ENCODE measurements at places on chromosomes 7 and 10.
A peak's percentile ranks its signal among the peaks of the same experiment; 100 is the strongest.

GRCh38 chr10:122992031-122992585 lies 11.9 kb downstream of the PSTK start:
- no peak for DNase-seq

DNA sequence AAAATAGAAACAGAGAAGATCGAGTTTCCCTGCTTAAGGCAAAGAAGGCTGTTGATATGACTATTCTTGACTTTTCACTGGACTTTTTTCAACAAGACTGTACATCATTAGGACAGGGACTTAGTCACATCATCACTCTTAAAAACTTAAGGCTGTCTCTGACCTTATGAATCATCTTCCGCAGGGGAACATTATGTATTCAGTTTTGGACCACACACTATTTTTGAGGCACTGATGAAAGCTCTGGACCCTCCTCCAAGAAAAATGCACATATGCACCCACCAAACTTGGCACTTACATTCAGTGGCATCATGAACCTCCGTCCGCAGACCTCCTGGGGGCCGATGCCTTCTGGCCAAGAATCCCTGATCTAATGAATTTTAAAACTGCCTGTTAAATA lies 96.4 kb downstream of the CALD1 start:
- no peak for DNase-seq

GRCh38 chr10:78553792-78554191 lies 515.0 kb upstream of the ZMIZ1 start:
- no peak for DNase-seq

GRCh38 chr7:158957921-158958491 lies 101.6 kb downstream of the DYNC2I1 start:
- DNase-seq, result peak; percentile 56

GRCh38 chr10:86413046-86413728 lies 46.6 kb upstream of the GRID1 start:
- no peak for DNase-seq

DNA sequence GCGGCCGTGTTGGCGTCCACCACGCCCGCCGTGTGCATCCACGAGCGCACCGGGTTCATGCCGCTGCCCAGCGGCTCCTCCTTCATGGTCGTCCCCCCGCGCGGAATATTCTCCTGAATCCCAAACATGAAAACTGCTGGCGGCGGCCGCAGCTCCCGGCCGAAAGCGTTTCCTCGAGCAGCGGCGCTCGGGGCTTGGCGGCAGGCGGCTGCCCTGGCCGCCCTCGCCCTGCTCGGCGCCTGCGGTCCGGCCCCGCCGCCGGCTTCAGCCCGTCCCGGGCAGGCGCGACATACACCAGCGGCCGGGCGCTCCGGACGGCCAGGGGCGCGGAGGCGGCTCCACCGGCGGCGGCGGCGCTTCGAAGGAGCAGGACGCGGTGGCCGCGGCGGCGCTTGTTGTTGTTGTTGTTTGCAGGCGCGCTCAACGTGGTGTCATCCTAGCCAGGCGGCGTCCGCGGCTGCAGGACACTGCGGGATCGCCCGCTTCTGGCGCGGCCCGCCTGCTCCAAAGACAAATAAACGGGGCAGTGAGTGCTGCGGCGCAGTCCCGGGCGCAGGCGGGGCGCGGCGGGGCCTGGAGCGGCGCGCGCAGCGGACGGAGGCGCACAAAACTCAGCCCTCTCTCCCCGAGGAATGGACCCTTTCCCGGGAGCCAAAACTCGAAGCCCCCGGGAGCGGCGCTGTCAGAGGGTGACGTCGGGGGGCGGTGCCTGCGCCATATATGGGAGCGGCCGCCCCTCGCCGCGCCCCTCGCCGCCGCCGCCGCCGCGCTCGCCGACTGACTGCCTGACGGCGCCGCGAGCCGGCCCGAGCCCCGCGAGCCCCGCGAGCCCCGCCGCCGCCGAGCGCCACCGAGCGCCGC lies at the start of gene EBF3:
Gene EBF3 (minus strand): TSS at position 634 of the 861 bp plus-strand sequence. CDS start 506 bp downstream, at position 128.
- DNase-seq, result peak; percentile 26

DNA sequence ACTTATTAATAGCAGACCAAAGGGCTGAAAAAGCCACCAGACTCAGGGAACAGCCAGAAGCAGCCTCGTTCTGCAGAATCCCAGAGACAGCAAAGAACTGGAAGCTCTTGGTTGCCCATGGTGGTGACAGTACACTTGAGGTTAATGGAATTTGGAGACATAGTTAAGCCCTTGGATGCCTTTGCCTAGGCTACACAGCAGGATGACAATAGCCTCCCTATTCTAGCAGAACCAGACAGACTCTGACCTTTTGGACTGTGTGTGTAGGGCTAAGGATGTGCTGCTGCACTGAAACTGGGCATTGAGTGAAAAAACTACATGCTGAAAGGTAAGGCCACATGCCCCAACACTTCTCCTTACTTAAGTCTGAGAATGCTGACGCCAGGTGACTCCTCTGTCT lies 22.7 kb downstream of the OTUD1 start:
- DNase-seq, result no peak

DNA sequence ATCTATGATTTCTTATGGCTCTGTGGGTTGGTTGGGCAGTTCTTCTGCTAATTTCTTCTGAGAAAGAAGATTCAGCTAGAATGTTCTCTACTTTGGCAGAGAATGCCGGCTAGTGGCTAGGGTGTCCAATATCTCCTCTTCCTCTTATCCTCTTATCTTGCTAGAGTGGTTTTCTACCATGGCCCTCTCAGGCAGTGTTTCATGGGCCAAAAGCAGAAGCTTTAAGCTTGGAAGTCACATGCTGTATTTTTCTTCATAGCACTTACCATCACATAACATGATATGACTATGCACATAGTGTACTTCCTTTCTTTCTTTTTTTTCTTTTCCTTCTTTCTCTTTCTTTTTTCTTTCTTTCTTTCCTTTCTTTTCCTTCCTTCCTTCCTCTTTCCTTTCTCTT lies 140.0 kb downstream of the ITGB8 start:
- no peak for DNase-seq

GRCh38 chr10:34046506-34047034 lies 712.1 kb upstream of the NRP1 start:
- DNase-seq, result no peak

DNA sequence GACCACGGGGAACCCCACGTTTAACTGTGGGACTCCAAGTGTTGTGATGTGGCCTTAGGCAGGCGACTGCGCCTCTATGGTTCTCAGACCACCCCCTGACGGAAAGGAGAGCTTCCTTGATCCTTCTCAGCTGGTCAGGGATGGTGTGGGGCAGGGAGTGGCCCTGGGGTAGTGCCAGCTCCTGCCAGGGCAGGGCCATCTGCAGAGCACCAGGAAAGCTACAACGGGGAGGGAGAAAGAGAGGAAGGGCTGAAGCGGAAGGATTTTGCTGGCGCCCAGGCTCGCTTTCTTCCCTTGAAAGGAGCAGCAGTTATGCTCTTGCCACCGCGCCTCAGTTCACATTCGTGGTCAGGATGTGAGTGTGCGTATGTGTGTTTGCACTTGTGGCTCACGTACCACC lies 74.9 kb upstream of the PCBD1 start:
- DNase-seq, result no peak

DNA sequence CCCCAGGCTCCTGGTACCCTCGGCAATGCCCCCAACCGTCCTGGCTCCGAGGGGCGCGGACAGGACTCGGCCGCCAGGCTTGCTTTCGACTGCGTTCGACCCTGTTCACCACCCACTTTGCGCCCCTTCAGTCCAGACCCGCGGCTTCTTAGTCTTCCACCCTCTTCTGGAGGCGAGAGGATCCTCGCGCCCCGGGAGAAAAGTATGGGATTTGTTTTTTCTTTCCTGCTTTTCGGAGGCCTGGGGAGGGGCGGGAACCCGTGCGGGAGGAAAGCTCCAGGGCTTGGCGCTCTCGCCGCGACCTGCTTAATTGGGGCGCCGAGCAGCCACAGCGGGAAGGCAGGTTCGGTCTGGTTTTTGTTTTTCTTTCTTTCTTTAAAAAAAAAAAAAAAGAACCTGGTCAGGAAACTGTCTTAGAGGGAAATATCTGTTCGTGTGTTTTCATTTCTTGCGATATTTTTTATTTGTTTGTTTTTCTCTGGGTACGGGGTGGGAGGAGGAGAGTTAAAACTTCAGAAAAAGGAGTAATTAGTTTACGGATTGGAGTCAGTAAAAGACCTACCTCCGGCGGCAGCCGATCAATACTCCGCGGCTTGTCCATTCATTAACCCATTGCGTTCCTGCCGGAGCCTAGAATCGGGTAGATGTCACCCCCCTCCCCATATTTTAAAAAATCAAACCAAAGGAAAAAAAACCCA lies 1.6 kb downstream of the EMX2 start:
- no peak for DNase-seq

GRCh38 chr7:112982441-112983063 lies 104.1 kb downstream of the GPR85 start:
- DNase-seq, result no peak

DNA sequence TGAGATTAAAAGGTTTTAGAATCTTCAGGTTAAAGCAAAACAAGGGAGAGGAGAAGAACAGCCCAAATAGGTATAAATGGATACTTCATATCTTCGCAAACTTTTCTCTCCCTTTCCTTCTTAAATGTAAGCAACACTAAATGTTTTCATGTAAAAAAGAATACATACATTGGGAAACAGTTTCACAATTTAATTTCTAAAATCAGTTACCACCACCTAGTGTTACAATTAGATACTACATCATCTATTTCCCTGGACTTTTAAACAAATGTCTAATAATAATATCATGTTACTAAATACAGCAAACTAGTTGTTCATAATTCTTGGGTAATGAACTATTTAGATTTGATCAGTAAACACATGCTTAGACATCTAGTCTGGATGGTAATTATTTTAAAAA lies 35.8 kb downstream of the MINDY3 start:
- DNase-seq, result no peak

DNA sequence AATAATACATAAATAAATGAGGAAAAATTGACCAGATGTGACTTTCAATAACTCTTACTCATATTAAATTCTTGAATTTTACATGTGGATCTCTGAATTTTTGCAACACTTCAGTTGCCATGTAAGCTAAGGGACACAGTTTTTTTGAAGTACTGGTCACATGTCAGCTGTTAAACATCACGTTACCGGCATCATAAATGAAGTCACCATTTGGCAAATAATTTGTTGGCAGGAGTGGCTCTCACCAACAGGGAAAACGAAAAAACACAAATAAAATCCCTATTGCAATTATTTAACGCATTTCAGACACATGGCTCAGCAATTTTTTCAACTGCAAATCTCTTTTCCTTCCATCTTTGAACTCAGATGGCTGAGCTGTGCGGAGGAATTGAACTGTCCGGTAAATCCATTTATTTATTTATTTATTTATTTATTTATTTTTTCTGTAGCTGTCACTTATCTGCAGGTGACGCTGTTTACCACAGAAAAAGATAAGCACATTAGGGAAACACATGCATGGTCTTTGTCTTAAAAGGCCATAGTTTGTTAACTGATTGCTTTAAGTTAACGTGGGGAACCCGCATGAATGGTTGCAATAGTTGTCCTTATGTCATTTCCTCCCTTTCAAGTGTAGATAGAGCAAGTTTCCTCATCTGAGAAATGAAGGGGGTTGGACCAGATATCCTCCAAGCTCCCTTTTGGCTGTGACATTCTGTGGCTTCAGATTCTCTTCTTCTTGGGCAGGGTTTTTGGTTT lies 64.7 kb upstream of the JAZF1 start:
- no peak for DNase-seq

DNA sequence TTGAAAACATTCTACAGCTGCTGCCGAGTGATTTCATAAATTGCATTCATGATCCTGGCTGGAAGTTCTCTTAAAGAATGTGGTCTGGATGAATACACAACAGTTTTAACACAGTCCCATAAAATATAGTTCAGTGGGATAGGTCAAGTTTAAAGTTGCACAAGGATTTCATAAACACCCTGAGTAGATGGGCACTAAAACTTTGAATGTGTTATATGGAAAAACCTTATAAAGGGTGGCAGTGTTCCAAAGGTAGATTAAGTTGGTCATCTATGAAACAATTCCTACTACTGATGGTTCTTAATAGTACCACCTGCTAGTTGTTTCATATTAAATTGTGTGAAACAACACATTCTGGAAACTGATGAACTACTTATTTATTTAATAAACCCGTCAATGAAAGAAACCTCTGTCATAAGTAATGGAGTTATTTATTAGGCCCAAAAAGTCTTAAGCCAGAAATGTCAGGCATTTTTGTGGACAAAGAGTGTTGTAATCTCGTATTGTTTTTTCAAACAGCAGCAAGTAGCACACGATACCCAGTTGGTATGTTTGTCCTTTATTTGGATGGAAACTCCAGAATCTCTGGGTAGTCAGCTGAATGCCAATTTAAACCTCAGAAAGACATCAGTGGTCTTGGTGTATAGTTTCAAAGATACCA lies 14.3 kb upstream of the RPA3 start:
- DNase-seq, result no peak

GRCh38 chr7:50308532-50309385 lies 4.2 kb downstream of the IKZF1 start:
- DNase-seq, result peak; percentile 41

- DNase-seq, result no peak
Observed at GRCh38 chr7:127690806-127691205, 38.8 kb downstream of the SND1 start.

DNA sequence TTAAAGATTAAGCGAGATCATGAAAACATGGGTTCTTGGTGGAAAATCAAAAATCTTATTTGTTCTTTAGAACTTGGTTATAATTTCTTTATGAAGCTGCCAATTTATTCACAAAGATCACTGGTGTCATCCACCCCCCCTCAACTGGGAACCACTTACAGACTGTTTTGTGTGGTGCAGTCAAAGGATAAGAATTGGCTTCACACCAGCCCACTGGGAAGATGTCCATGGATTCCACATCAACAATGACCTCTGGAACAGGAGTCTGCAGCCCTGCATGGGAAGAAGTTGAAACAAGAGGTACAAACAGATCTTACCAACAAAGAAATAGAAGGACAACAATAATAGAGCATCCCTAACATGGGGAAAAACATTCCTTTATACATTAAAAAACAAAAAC lies 205.2 kb downstream of the SFMBT2 start:
- no peak for DNase-seq

DNA sequence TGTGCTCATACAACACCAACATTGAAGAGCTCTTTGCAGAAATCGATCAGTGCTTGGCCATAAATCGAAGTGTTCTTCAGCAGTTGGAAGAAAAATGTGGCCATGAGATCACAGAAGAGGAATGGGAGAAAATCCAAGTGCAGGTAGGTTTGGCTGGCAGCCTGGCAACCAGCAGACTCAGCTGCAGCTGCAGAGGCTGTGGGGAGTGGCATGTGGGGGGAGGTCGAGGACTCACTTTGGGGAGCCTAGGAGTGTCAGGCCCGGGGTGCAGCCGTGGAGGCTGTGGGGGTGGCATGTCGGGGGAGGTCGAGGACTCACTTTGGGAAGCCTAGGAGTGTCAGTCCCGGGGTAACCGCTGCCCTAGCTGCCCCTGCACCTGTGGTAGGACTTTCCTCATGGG lies 35.1 kb downstream of the RNF32 start:
- no peak for DNase-seq

DNA sequence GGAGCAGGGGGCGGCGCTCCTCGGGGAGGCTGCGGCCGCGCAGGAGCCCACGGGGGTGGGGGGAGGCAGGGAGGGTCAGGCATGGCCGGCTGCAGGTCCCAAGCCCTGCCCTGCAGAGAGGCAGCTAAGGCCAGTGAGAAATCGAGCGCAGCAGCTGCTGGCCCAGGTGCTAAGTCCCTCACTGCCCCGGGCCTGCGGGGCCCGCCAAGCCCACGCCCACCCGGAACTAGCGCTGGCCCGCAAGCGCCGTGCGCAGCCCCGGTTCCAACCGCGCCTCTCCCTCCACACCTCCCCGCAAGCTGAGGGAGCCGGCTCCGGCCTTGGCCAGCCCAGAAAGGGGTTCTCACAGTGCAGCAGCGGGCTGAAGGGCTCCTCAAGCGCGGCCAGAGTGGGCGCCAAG lies 28.3 kb upstream of the TES start:
- no peak for DNase-seq
